Epithelial cell of umbilical artery (primary cell): ENCODE measurements at places on chromosomes 3 and 15. TPM values are rescaled to one million over a fixed set of nuclear protein-coding genes. Genes with fewer than 3 reads are reported as not detected.

Gene CHCHD6
- total RNA-seq: 14.0 and 15.8 TPM in 2 replicates

Gene CHST2
- 1.5 and 12.3 TPM in 2 replicates for total RNA-seq

Gene PAK6
- not detected in 2 replicates for total RNA-seq

Gene ROPN1
- not detected in 2 replicates for total RNA-seq

Gene SLC28A1
- not detected in 2 replicates for total RNA-seq

Gene TMEM41A
- 9.4 and 11.2 TPM in 2 replicates for total RNA-seq

Gene ANKRD34C
- total RNA-seq: not detected in 2 replicates

Gene CACNA1D
- not detected in 2 replicates for total RNA-seq

Gene ASB7
- 14.0 and 20.5 TPM in 2 replicates for total RNA-seq

Gene PRC1
- total RNA-seq: 160 and 204 TPM in 2 replicates

Gene TTLL13
- total RNA-seq: 0.15 TPM in 1 of 2 replicates, not detected in the other

Gene PYGO1
- 1.6 and 2.6 TPM in 2 replicates for total RNA-seq

Gene RHOV
- total RNA-seq: under 0.01 and 0.15 TPM in 2 replicates

Gene SMARCC1
- 29.6 and 50.7 TPM in 2 replicates for total RNA-seq

Gene GAP43
- total RNA-seq: under 0.01 TPM in 1 of 2 replicates, not detected in the other

Gene ASB14
- total RNA-seq: not detected in 2 replicates

Gene GOLGA8J
- total RNA-seq: under 0.01 TPM in 1 of 2 replicates, not detected in the other

Gene FEZF2
- total RNA-seq: not detected in 2 replicates
